Vagina (tissue), 2 donors: ENCODE measurements at places on chromosomes 5 and 9.

DNA sequence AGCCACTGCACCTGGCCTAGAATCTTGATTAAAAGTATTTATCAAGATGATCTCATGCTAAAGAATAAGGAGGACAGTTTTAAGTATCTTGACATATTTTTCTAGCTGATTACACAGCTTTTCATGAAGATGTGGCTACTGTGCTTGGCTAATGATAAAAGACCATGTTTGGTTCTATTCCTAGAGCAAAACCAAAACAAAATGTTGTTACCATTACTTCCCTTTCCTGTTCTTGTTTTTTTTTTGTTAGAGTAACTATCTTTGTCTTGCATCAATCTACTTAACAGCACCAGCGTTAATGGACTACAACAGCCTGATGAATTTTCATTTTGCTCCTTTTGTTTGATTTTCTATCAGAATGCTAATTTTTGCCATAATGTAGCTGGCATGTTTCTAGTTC, 86.2 kb upstream of the DHFR start:
- DNase-seq, result no peak

- DNase-seq, result no peak
Observed at GRCh38 chr5:32170303-32171151, 3.6 kb downstream of the GOLPH3 start.

DNA sequence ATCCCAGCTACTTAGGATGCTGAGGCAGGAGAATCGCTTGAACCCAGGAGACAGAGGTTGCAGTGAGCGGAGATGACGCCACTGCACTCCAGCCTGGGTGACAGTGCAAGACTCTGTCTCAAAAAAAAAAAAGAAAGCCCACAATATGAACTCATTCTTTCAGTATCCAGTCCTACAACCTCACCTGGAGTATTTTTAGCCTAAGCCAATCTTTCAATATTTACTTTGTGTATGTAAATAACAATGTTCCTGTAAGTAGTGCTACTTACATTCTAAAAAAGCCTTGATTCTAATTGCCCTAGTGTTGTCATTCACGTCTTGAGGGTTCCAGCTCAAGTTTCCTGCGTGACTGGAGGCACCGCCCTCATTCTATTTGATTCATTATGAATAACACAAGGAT, 62.0 kb downstream of the BHMT start:
- DNase-seq, result no peak

DNA sequence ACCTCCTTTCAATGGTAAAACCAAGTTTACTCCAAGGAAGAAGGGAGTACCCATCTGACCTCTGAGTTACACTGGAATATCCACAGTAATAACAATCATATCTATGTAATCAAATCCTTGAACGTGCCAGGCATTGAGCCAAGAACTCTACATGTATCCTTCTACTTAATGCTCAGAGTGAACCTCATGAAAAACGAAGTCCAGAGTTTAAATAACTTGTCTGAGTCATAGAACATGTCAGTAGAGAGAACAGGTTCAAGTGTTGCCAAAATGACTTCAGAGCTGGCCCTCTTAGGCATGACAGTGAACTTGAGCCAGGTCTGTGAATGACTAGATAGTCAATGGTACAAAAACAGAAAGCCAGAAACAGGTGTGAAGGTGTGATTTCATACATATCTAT, 164.1 kb upstream of the ZNF618 start:
- DNase-seq, result peak; percentile 1

GRCh38 chr5:131488463-131488862, 146.6 kb downstream of the RAPGEF6 start:
- DNase-seq, result no peak

- DNase-seq, result no peak
Observed at GRCh38 chr5:18455521-18455920, 821.3 kb downstream of the TAF11L14 start.

DNA sequence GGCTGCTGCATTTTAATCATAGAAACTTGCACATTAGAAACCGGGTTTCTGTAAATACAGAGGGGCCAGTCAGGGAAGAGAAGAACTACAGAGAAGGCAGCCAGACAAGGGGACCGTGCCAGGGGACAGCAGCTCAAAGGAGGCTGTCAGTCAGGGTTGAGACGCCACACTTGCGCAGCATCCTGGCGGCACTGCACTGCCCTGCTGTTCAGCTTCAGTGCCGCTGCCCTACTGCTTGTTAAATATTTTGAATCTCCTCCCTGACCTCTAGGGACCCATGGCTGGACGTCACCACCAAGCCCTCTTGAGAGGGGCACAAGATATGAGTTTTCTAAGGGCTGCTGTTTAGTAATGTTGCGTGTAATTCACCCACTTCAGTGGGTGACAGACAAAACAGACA, 43.6 kb upstream of the ZBTB43 start:
- no peak for DNase-seq

DNA sequence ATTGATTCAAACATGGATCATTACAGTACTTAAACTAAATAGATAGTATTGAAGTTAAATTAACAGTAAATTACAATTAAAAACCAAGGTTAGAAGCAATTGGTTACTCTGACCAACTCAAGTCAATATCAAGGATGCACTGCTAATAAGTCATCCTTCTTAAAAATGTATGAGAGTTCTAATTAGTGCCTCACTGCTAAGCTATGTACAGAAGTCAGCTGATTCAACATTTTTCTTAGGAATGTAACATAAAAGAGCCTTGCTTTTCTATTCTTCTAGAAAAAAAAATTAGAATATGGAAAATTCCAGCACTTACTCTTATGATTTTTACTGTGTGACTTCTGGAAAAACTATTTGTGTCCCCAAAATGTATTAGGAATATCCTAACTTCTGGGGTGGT, 75.7 kb upstream of the FBN2 start:
- DNase-seq, result no peak

DNA sequence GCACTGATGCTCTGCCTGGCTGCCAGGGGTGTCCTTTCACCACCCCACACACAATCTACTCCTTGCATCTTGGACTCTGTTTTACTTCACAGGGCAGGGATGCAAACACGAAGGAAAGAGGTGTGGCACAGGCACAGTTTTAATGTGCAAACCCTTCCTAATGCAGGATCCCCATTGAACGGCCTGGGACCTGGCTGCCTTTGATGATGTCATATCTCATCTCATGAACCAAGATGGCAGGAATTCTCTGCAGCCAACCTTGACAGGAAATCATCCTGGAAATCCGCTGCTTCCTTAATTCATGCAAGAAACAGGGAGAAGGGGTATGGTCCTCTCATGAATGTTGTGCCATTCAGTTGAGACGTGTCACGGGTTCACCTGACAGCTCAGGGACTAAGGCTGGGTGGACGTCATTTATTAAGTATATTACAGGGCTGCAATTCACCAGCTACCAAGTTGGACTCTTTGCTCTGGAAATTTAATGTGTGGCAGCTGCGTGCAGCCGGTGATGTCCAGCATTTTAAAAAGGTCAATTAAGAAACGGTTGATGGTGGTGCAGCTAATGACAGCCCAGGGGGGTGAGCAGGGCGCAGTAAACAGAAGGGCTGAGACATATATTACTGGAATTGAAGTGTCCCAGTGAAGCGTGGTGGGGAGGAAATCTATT, 91.5 kb downstream of the LMNB1 start:
- no peak for DNase-seq

DNA sequence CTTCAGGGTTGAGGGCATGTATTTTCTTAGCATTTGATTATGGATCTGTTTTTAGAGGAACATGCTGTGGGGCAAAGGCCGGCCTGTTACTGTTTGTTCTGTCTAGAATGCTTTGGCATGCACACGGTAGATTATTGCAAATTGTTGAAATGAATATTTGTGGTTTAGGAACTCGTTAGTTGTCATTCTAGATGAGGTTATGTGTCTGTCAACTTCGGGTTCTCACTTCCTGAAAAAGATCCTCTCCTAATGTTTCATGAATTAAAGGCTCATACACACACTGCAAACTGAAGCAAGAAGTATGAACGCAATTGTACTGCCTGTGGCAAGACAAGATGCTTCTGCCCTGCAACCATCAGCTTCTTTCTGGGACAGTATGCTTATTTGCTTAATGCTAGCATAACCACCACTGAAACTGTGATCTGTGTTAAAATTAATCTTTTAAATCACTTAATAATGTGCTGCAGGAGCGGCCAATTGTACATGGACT, 99.6 kb downstream of the BASP1 start:
- no peak for DNase-seq

- no peak for DNase-seq
Observed at GRCh38 chr5:159333545-159333925, 3.2 kb upstream of the IL12B start.

GRCh38 chr9:1008216-1008615, 31.8 kb downstream of the DMRT3 start:
- no peak for DNase-seq

- DNase-seq, result no peak
Observed at GRCh38 chr5:124554746-124555578, 191.5 kb downstream of the ZNF608 start.
